ENCODE measurements at places on chromosomes 1 and 21.

GRCh38 chr21:45822429-45823099, 159.0 kb upstream of the COL6A1 start:
- DNase-seq = no peak

DNA sequence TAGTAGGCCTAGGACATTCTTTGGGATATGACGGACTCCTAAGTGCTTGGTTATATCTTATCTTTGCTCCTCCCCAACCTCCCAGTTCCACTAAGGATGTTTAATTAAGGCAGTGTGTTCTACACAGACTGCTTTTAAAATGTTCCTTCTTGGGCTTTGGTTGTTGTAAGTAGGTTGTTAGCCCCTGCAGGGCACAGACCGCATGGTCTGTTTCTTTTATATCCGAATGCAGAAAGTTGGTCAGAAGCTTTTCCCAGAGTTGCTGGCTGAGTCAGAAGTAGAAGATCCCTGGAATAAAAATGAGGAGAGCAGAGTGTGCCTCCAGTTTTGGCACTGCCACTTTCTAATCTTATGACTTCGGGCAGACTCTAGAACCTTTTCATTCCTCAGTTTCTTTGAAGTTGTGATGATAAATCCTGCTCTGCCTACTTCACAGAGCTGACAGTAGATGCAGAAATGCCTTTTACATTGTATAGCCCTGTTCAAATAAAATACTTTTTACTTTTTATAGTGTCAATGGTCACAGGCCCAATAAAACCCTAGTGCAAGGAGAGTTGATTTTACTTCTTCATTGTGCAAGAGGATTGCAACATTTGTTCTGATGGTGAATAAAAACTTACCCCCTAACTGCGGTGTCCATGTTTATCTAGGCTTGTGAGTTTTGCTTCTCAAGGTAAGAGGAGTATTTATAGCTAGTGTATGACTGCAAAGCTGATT, 18.4 kb downstream of the FMN2 start:
- no peak for DNase-seq

DNA sequence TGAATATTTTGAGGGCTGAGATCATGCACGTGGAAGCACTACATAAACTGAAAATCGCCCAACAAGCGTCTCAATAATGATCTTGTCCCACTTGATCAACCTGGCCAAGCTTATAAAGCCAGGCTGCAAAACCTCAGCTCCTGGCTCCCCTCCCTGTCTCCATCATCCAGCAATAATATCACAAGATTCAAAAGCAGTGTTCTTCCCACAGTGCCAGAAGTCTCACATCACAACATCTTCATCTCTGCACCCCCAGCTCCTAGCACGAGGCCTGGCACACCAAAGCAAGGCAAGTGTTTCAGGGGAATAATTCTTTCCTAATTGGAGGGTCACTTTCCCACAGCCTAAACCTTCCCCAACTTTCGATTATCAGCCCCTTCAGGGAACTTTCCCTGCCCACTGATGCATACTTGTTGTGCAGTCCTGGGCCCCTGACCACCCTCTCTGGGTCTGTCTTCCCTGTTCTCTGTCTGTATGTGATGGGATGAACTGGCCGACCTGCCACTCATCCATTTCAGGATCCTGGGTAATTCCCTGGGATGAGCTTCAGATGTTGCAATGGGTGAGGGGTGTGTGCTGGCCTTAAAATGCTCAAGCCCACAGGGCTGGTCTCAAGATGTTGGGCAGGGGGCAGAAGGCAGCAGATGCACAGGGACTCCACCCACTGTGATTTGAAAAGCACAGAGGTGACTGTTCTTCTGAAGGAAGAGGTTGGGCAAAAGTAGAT, 129.0 kb downstream of the DMRTB1 start:
- DNase-seq = no peak

DNA sequence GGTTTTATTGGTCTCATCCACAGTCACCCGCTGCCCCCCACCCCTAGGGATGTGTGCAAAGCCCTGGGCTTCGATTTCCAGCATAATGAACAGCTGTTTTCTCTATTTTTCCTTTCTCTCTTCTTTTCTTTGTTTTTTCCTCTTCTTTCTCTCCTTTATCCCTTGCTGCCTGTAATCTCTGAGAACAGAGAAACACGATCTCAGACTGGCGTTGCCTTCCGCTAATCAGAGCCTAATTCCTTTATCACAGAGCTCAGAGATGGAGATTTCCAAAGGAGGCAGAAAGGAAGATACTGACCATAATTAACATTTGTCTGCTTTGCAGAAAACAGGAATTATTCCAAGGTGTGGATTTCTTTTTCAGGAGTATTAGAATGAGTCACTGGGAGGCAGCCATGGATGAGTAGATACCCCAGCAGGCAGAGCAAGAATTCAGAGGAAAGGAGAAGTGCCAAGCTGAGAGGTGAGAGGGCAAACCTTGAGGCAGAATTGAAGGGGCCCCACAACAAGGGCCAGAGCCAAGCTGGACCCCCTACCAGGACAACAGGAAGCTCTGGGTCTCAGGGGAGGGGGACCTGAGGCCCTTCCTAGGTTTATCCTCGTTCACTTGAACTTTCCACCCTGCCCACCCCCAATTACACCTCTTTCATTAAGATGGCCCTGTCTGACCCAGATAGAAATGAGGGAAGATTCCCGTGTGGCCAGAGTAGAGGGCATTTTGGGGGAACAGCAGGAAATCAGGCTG, 33.3 kb downstream of the MATN1 start:
- DNase-seq = no peak

GRCh38 chr1:83098791-83099190, 900.1 kb downstream of the TTLL7 start:
- DNase-seq = no peak

All from activated CD4-positive, CD25-positive, alpha-beta regulatory T cell (primary cell).